Bone marrow (tissue), 2 donors: ENCODE measurements at places on chromosomes 3 and 15.

DNA sequence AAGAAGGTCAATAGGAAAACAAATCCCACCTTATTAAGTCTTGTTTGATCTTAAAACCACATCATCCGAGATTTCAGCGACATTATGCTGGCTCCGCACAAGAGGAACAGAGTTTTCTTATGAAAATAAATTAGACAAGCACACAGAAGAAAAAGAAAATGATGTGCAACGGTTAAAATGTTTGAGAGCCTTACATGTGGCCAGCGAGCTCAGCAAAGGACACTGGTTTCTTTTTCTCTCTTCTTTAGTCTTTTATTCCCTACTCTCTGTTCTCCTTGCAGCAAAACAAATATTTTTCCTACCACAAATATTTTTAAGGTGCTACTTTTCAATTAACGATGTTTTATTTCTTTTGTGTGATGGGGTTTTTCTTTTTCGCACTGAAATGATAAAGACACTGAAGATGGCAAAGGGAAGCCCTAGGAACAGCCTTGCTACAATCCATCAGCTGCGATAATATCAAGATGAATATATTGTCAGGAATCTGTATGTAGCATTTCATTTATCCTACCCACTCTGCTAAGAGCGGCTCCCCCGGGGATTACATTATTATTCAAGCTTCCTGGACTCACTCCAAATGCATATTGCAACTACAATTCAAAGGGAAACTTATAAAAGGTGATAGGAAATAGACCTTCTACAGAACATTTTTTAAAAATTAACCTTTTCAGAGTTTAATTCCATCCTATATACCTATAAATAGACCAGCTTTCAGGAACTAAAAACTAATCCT is 72.9 kb downstream of the ANXA2 start:
- no peak for DNase-seq

DNA sequence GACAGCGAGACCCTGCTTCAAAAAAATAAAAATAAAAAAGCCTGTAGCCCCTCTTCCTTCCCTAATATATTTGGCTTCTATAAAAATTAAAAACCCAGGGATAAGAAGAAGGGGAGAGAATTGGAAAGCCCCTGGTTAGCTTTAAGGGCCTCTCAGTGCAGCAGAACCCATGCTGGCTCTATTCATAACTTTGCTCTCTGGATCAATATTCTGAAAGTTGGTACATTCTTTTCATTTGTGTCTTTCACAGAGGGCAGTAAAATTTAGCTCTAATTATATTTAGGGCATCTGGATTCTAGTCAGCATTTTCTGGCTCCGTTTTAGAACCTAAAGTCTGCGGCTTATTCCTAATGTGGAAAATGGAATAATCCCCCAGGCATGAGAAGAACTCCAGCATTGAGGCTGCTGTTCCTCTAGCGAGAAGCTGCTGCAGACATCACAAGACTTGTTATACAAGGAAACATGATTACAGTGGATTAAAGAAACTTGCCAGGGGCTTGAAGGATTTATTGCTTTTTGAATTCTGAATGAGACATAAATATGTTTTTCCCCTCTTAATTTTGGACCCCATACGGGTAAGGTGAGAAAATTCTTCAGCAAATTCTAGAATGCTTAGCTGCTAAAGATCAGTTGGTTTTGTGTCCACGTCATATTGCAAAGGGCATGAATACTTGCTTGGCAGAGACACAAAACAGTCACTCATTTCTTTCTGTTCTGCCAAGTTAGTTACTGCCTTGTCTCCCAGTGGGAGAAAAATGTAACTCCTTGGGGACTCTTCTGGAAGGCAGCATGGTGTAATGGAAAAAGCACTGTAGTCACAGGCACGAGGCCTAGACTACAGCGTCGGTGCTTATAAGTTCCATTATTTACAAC is 177.7 kb downstream of the VGLL4 start:
- no peak for DNase-seq

GRCh38 chr3:155428563-155428962 is 135.1 kb upstream of the STRIT1 start:
- no peak for DNase-seq

GRCh38 chr15:68353421-68354135 is 76.0 kb downstream of the FEM1B start:
- DNase-seq: no peak
